ENCODE measurements at places on chromosomes 11 and 22. TPM values are rescaled to one million over a fixed set of nuclear protein-coding genes. Genes with fewer than 3 reads are reported as not detected.

- no peaks in the 10 kb centered on the region for H3K36me3 ChIP-seq
- H3K27ac ChIP-seq: no peak overlapping the region
- no peak for DNase-seq
- H3K4me3 ChIP-seq: no peak overlapping the region
Observed at GRCh38 chr11:1559111-1559951, 12.7 kb downstream of the DUSP8 start.

DNA sequence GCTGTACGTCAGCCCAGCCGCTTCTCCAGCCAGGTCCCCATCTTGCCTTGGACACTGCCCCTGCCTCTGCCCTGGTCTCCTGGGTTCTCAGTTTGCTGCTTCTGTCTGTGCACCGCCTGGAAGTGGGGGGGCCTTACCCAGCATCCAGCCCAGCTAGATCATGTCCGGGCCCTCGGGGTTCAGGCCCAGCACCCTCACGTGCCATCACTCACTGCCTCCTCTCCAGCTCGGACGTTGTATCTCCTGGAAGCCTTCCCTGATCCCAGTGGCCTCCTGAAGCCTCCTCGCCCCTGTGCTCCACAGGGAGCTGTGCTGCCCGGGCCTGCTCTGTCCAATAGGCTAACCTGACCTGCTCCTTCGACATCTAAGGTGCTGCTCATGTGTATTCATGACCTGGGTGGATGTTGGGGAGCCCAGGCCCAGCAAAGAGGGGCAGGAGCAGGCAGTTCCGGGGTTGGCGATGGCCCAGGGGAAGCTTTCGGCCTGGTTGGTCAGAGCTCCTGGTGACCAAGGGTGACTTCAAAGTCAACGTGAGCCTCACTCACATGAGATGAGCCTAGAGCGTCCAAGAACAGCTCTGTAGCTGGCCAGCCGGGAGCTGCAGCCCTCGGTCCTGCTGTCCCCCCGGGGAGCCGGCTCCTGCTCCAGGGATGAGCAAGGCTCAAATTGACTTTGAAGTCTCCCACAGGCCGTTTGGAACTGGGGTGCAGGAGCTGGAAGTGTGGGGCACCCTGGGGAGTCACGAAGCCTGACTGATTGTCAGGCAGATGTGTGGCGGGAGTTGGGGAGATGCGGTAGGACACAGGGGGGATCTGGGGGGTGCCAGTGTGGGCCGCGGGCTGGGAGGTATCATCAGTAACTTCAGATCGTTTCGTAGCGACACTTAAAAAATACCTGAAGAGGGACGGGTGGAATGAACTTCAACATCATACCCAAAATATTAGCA, 5.2 kb upstream of the ASCL2 start:
- H3K4me1 ChIP-seq: peaks cover under 1% of the 10 kb centered on the region
- no peak overlapping the region for H3K27ac ChIP-seq
- no peak for DNase-seq
- no peak overlapping the region for H3K4me3 ChIP-seq

The ALDH3B2 gene
- not detected for total RNA-seq

GRCh38 chr11:43508511-43508918, 149.8 kb downstream of the TTC17 start:
- no peak overlapping the region for H3K27ac ChIP-seq
- H3K27me3 ChIP-seq: peaks cover 6% of the 10 kb centered on the region
- peaks cover 7% of the 10 kb centered on the region for H3K4me1 ChIP-seq
- H3K4me3 ChIP-seq: no peak overlapping the region
- no peaks in the 10 kb centered on the region for H3K36me3 ChIP-seq

The UCP2 gene
- total RNA-seq: 199 TPM
